ENCODE measurements at places on chromosomes 4 and X. TPM values are rescaled to one million over a fixed set of nuclear protein-coding genes. Genes with fewer than 3 reads are reported as not detected.

Gene SHOX
- polyA plus RNA-seq = not detected

Gene APELA
- polyA plus RNA-seq = not detected

Gene CCDC120
- 1.2 TPM for polyA plus RNA-seq

Gene PLP1
- not detected for polyA plus RNA-seq

Gene SYP
- polyA plus RNA-seq = 1.1 TPM

Gene RAB39B
- polyA plus RNA-seq = 5.2 TPM

Gene BEX5
- 2.0 TPM for polyA plus RNA-seq

Gene PSAPL1
- not detected for polyA plus RNA-seq

Gene KDM5C
- 35.4 TPM for polyA plus RNA-seq

Gene TBC1D9
- 59.4 TPM for polyA plus RNA-seq

Gene VEGFC
- polyA plus RNA-seq = not detected

Gene MAGEC3
- polyA plus RNA-seq = not detected

Gene TRIM2
- polyA plus RNA-seq = 2.2 TPM

Gene PFKFB1
- polyA plus RNA-seq = not detected

Gene FAM184B
- polyA plus RNA-seq = not detected

Gene TKTL2
- polyA plus RNA-seq = not detected

Gene DCAF12L1
- polyA plus RNA-seq = not detected

Gene CLGN
- not detected for polyA plus RNA-seq

Gene GAGE1
- not detected for polyA plus RNA-seq

Gene ATP7A
- polyA plus RNA-seq = 4.1 TPM

Gene CENPVL2
- polyA plus RNA-seq = not detected

Gene NPY2R
- polyA plus RNA-seq = not detected

Gene GASK1B
- polyA plus RNA-seq = 0.30 TPM

Gene GDI1
- 38.1 TPM for polyA plus RNA-seq

Gene BMPR1B
- polyA plus RNA-seq = not detected

Gene TMEM255A
- 0.33 TPM for polyA plus RNA-seq

Gene CACNA1F
- polyA plus RNA-seq = not detected

Gene FAAH2
- polyA plus RNA-seq = 3.6 TPM

Gene GRIA3
- polyA plus RNA-seq = not detected

Gene PDGFRA
- polyA plus RNA-seq = not detected

Gene NUDT9
- 23.6 TPM for polyA plus RNA-seq

Gene PHOX2B
- polyA plus RNA-seq = not detected

Gene GATA1
- not detected for polyA plus RNA-seq

Gene SLC9A7
- polyA plus RNA-seq = 18.7 TPM

Gene PABPC1L2A
- polyA plus RNA-seq = not detected

Gene DRD5
- not detected for polyA plus RNA-seq

Gene SUPT20HL1
- not detected for polyA plus RNA-seq
